Right lung (tissue), 10 donors: ENCODE measurements at places on chromosomes 16 and 17.
A peak's percentile ranks its signal among the peaks of the same experiment; 100 is the strongest.

GRCh38 chr17:48259694-48260291 lies 152.2 kb downstream of the SNX11 start:
- no peak for DNase-seq

DNA sequence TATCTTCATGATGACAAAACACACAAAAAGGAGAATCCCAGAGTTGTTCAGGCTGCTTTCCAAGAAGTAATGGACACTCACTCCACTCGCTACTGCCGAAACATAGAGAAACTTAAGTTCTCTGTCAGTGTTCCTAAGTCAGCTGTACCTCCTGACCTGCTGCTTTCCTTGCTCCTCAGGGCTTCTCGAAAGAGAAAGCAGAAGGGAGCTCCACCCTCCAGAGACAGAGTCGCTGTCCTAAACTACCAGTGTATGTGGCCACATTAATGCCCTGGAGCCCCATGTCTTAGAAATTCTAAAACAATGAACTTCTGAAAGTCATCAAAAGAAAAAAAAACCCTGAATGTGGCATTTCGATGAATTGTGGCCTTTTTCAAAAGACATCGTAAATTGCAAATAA lies 390.8 kb upstream of the MON1B start:
- DNase-seq = no peak

DNA sequence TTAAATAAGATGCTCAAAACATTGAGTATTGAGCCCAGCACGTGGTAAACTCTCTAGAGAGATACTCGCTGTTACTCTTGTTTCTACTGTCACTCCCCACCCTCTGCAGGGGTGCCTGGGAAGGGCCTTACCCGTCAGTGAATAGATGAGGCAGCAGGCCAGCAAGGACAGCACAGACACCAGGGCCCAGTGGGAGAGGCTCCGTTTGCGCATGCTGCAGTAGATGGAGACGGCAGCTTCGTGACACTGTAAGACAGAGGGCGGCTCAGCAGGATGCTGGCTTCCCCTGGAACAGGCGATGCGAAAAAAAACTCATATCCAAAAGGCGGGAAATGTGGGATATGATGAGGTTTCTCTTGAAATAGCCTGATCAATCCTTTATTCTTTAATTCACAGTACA lies 20.0 kb downstream of the SLC38A8 start:
- no peak for DNase-seq

- no peak for DNase-seq
Measured at GRCh38 chr17:45225964-45226530, 4.4 kb downstream of the FMNL1 start.

DNA sequence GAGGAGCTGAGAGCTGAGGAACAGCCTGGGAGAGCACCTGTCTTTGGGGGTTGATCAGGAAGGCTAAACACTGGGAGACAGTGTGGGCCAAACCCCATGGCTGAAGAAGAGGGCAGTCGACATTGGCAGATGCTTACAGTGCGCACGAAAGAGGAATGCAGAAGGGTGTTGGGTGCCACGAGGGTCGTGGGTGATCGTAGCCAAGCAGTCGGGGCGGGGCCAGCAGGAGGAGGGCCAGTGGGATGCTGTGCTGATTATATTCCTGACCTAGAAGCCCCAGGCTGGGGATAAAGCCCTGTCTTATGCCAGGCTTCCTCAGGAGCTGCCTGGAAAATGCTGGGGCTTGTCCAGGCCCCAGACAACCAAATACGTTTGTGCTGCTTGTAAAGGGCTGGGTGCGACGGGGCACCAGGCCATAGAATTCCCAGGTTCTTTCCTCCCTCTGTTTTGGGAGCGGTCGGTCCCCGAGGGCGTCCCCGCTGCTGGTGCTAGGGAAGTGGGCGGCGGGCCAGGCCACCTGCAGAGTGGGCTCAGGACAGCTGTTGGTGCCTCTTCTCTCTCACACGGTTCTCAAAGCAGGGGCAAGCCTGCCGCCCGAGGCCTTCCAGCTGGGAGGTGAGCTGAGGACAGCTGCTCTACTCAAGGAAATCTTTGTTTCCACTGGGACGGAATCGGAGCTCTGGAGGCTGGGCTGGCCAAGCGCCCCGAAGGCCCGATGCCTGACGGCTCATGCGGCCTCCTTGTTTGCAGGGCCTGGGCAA lies 10.0 kb downstream of the C1QTNF1 start:
- DNase-seq = no peak

- DNase-seq = no peak
Measured at GRCh38 chr16:23107117-23107516, 42.1 kb downstream of the USP31 start.

DNA sequence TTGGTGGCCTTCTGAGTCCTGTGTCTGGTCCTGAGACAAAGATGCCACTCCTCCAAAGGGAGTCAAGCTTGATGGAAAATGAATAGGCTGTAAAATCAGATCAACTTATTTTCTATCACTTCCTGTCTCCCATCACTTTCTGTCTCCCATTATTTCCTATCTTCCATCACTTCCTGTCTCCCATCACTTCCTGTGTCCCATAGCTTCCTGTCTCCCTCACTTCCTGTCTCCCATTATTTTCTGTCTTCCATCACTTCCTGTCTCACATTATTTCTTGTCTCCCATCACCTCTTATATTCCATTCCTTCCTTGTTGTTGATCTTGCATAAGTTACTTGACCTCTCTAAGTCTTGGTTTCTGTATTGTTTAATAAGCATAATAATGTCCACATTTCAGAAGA lies 418.5 kb upstream of the EEF2KMT start:
- no peak for DNase-seq

- DNase-seq = no peak
Measured at GRCh38 chr16:66687906-66688625, 8.5 kb downstream of the CMTM4 start.

DNA sequence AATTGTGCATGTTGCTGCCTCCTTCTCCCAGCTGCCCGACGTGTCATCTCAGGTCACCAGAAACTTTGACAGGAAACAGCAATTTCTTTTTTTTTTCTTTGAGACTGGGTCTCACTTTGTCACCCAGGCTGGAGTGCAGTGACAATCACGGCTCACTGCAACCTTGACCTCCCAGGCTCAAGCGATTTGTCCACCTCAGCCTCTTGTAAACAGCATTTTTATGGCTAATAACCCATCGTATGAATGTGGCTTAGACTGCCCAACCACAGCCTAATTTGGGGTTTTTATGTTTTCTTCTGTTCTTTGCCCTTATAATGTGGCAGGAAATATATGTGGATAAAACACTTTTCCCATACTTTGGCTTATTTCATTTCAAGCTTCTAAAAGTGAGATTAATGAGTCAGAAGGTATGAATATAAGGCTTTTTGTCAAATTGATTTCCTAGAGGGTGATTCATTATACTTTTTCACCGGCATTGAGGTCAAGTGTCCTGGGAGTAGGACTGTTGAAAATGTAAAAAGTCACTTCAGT lies 31.0 kb upstream of the SLC5A10 start:
- DNase-seq = no peak

GRCh38 chr16:66578651-66579531 lies at the start of gene CMTM2:
Gene CMTM2, plus strand, starts transcription at chr16:66579463. Its CDS starts 145 bp downstream, at chr16:66579608.
- DNase-seq = peak; percentile 16

DNA sequence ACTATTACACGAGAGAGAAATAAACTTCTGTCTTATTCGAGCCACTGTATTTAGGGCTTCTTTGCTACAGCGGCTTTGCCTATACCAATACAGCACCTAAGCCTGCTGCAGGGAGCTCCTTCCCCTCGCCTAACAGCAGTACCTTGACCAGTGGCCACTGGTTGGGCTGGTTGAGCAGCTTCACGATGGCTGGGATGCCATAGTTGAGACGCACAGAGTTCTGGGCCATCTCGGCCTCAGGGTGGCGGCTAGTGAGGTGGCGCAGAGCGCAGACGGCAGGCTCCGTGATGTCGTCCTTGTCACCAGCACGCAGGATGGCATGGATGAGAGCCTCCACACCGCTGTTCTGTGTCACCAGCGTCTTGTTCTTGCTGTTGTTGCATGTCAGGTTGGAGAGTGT lies 23.7 kb downstream of the JUP start:
- DNase-seq = no peak

- no peak for DNase-seq
Measured at GRCh38 chr17:21242780-21243515, 10.3 kb downstream of the NATD1 start.

DNA sequence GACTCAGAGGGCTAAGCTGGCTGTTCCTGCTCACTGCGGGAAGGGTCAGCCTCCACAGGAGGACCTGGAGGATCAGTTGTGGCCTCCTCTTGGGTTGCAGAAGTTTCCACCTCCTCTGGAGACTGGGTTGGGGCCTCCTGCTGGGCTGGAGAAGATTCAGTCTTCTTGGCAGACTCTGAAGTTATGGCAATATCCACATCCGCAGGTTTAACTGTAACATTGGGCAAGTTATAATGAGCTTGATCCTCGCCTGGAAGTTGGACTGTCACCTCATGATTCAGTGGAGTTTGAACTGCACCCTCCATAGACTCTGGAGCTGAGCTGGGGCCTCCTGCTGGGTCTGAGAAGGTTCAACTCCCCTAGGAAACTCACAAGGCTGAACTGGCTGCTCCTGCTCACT lies 47.6 kb upstream of the TMEM97 start:
- no peak for DNase-seq

GRCh38 chr17:50817838-50818237 lies 17.5 kb upstream of the WFIKKN2 start:
- DNase-seq = no peak
